ENCODE measurements at places on chromosomes 1 and 21.

GRCh38 chr1:192884241-192884640 lies 75.4 kb downstream of the RGS2 start:
- DNase-seq = no peak

- DNase-seq = no peak
Measured at GRCh38 chr1:188762166-188762743, 1715.4 kb downstream of the BRINP3 start.

DNA sequence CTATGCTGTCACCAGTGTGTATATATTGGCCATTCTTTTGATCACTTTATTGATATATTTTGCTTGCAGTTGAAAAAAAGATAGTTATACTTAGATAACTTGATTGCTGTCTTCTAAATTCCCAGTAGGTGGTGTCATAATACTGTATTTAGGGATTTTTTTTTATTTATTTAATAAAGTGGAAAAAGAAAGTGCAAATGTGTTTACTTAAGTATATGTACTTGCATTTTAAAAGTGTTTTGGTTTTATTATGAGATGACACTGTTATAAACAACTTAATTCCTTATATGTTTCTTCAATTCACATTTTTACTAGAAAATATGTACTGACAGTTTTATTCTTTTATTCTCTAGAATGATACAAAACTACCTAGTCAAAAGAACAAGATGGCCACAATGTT lies 164.8 kb downstream of the USP25 start:
- peak; percentile 22 for DNase-seq

DNA sequence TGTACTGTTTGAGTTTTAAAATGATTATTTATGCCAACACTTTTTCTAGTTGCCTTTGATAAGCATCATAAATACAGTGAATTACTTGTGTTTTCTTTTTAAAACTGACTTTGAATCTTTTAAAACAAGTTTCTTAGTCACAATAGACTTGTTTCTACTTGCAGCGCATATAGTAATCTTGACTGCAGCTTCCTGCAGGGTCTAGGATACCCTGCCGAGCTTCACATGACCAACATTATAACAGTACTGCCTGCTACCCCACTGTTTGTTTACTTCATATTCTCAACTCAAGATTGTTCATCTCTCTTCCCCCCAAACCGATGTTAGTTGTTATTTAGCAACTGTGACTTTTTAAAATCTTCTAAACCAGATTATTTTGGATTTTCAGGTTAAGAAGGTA lies 751.3 kb upstream of the NEGR1 start:
- no peak for DNase-seq

GRCh38 chr21:16535102-16535422 lies 805.3 kb downstream of the USP25 start:
- no peak for DNase-seq

GRCh38 chr21:43768868-43769167 lies 7.3 kb downstream of the CSTB start:
- DNase-seq = no peak

- DNase-seq = no peak
Measured at GRCh38 chr1:247218121-247218651, 37.7 kb upstream of the VN1R5 start.

GRCh38 chr1:33501309-33501708 lies 28.9 kb downstream of the ZSCAN20 start:
- DNase-seq = no peak

DNA sequence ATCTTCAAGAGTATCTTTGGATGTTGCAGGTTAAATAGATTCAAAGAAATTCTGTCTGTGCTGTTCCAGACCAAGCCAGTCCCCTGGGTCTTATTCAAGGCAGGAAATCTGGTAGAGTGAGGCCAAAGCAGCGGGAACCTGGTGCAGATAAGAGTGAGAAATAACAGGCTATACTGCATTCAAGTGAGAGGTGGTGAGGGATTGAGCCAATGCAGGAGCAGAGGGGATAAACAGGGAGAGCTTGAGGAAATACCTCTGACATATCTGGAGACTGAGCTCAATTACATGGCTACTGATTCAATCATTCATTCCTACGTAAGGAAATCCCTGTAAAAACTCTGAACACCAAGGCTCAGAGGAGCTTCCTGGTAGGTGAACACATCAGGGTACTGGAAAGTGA lies 17.2 kb upstream of the PSMA5 start:
- no peak for DNase-seq

GRCh38 chr1:150621497-150622302 lies 7.7 kb downstream of the ENSA start:
- peak; percentile 63 for DNase-seq

GRCh38 chr21:35249636-35250035 lies 200.5 kb upstream of the RUNX1 start:
- no peak for DNase-seq

- DNase-seq = no peak
Measured at GRCh38 chr1:43558346-43558841, 27.7 kb downstream of the PTPRF start.

DNA sequence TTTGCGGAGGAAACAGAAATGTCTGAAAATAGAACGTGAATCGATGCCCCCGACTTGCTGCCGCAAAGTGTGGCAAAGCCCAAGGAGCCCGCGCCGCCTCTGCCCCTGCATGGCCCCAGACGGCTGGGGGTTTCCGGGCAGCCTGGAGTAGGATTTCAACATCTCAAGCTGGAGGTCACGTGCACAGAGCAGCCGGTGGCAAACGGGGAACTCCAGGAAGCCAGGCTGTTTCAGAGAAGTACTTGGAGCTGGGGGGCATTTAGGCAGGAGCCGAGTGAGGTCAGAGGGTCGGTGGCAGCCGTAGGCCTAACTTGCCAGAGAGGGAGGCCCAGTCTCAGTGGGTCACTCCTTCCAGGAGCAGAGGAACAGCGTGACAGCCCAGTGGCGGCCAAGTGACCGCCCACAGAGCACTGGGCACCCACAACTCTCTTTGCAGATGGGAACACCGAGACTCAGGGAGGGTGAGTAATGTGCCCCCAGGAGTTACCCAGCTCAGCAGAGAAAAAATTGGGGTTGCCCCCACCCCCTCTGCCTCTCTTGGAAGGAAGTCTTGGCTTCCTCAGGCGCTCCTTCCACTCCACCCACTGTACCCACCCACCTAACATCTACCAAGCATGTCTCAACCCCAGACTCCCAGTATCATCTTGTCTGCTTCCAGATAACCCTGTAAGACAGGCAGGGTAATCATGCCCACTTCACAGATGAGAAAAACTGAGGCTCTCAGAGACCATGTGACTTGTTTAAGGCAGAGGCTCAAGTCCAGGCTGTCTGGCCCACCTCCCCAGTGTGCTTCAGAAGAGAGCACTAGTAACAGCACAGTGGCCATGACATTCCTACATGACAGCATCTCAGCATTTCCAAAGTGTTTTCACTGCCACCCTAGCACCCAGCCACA lies 179.4 kb downstream of the HIVEP3 start:
- peak; percentile 97 for DNase-seq

GRCh38 chr1:147167365-147167764 lies 4.9 kb downstream of the PRKAB2 start:
- DNase-seq = no peak

DNA sequence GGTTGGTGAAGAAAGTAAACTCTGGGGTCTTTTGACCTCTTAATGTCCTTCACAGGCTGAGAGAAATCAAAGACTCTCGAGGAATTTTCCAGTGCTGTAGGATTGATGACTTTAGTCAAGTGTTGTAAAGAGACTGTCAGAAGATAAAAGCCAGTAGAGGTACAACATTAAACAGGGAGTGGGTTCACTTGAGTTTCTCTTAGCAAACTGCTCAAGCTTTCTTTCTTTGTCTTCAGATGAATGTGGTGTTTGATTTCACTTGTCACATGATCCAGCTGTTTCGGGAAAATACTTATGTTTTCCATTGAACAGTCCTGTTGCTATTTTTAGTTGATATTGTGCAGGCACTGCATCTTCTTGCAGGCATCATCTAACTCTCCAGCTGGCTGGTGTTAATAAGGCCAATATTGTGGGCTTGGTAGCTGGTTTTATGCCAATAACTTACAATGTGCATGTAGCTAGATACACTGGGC lies 45.6 kb downstream of the XCL2 start:
- DNase-seq = no peak

DNA sequence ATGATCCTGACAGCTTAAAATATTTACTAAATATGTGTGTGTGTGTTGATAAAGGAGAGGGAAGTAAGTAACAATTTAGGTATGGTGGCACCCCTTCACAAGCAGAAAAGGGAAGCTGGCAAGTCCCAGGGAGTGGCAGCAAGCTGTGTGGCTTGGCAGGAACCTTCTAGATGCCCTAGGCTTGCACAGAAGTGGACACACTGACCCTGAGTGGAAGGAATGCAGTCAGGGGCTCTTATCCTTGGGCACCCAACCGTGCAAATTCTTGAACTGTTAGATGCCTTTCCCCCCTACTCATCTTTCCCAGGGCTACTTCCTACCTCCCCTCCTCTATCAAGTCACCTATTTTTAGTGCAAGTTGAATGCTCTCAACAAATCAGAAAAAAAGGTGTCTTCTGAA lies 18.9 kb downstream of the ACP6 start:
- DNase-seq = no peak

GRCh38 chr1:112998592-112999235 lies 42.7 kb upstream of the SLC16A1 start:
- DNase-seq = peak; percentile 62

DNA sequence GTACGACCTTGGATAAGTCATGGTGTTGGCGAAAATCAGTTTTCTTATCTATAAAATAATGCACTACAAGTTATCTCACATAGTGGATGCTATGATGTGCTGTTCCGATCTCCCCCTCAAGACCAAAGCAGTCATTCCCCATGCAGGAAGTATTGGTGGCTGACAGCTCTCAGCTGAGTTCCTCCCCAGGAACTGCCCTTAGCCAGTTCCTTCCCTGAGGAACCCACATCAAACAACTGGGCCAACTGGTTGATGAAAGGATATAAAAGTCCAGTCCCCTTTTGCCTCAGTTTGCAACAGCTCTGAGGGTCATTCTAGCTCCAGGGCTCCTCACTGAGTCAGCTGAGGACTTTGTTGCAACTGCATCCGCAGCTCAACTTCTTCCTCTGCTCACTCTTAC lies 16.1 kb upstream of the SLAMF1 start:
- peak; percentile 38 for DNase-seq
